C1 segment of cervical spinal cord (tissue), 14 donors: ENCODE measurements at places on chromosomes 1 and 21.

DNA sequence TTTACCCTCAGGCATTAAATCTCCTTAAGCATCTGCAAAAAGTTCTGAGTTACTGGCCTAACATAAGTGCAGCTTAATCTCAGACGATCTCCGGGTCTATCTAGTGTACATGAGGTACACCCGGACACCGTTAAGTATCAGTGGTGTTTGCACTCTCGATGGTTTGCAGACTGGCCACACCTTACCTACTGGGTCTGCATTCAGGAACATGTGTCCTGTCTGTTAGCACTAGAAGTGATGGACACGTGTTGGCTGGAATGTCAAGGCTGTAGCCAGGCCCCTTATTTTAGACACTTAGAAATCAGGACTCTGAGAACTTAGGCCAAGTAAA is 783 bp upstream of the AGL start:
- no peak for DNase-seq

DNA sequence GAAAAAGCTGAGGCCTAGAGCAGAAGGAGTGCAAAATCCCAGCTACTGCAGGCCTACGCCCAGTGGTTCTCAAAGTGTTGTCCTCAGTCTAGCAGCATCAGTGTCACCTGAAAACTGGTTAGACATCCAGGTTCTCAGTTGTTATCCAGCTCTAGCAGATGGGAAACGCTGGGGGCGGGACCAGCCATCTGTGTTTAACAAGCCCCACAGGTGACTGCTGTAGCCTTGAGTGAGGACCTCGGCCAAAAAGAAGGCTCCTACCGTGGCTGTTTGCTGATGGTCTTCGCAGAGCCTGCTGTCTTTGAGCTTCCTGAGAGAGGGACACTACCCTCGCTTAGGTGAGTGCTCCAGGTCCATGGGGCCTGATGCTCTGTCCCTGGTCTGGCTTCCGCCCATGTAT is 69.7 kb downstream of the LRRN2 start:
- no peak for DNase-seq

DNA sequence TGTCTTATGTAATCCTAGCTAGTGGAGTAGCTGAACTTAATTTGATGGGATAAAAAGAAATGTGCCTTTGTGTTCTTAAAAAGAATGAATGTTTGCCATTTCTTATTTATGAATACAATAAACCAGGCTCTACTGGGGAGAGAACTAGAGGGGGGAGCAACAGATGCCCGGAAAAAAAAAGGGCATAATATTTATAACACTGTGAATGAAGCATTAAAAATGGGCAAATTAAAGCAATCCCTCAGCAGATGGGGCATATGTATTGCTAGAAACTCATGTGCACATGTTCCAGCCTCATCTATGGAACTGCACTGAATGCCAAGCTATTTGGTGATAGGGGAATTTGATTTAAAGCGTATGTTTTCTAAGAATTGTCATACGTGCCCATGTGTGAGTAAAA is 42.3 kb upstream of the KCNJ6 start:
- DNase-seq = no peak

GRCh38 chr1:82108843-82109242 is 308.1 kb downstream of the ADGRL2 start:
- DNase-seq = no peak

GRCh38 chr1:178532392-178532791 is 19.5 kb downstream of the TEX35 start:
- peak; percentile 77 for DNase-seq

DNA sequence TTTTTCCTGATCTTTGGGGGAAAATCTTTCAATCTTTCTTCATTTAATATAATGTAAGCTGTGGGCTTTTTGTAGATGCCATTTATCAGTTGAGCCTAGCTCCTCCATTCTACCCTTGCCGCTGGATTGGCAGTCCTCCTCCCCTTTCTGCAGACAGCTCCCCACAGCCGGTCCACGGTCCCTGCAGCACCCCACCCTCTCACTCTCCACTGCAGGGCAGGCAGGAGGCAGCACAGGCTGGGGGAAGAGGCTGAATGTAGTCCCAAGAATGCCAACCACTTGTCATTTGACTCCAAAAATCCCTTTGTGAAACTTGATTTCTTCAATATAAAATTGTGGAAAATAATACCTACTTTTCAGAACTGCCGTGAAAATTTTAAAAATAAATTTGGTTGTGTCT is 96.7 kb downstream of the SYT2 start:
- DNase-seq = no peak

DNA sequence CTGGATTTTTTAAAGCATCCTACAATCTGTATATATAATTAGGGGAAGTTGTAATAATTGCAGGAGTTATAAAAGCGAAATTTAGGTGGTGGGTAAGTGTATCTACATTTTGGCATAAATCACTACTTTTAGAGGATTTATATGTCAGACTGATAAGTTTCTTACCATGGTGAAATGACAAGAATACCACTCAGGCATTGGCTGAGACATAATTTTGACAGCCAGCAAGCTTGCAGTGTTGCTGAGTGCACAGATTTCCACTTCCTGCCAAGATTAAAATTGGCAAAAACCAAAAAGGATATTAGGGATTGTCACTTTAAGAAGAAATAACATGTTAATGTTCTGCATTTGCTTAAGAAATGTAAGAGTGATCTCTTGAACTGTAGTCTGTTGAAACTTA is 28.2 kb downstream of the NFIA start:
- no peak for DNase-seq

- DNase-seq = no peak
These were observed 79.2 kb upstream of the CDC42BPA start for GRCh38 chr1:227397354-227397978.

DNA sequence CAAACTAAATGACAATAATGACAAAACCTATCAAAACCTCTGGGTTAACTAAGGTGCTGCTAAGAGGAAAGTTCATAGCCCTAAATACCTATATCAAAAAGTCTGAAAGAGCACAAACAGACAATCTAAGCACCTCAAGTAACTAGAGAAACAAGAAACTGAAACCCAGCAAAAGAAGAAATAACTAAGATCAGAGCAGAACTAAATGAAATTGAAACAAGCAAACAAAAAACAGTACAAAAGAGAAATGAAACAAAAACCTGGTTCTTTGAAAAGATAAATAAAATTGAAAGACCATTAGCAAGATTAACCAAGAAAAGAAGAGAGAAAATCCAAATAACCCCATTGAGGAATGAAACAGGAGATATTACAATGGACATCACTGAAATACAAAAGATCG is 44.8 kb upstream of the KIAA0040 start:
- no peak for DNase-seq

DNA sequence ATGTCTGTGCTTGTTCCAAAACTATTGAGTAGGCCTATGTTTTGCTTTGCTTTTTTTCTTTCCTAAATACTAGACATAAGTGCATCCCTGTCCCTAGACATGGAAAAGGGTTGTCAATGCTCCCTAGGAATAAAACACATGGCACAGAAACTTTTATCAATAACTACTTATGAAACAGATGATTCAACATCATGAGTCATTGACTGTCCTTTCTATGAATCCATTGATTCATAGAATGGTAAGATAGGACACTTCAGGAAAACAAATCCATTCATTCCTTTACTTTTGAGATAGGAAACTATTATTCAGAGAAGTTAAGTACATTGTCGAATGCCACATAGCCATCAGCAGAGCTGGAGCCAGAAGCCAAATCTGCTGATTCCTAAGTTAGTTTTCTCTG is 147.5 kb downstream of the TSEN15 start:
- DNase-seq = no peak

DNA sequence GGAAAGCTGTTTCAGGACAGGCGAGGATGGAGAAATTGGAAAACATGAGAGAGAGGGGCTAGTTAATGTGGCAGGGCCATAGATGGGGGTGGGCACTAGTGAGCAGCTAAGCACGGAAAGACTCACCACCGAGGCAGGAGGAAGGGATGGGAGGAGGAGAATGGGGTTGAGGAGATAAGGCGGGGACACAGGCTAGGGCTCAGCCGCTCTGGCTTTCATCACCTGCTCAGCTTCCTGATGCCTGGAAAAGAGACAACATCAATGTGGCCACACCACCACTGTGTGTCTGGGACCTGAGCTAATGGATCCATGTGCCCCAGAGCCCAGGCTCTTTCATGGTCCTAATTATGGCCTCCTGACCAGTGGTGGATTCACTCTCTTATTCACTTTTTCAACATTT is 27.6 kb downstream of the PMVK start:
- DNase-seq = no peak

GRCh38 chr1:159936273-159936904 is 9.0 kb downstream of the IGSF9 start:
- DNase-seq = peak; percentile 16

- peak; percentile 42 for DNase-seq
These were observed 16.6 kb downstream of the SAMD11 start for GRCh38 chr1:940107-941014.

- DNase-seq = no peak
These were observed 81.1 kb downstream of the OLFM3 start for GRCh38 chr1:101915597-101915996.

GRCh38 chr1:1616045-1616790 is 918 bp downstream of the MIB2 start:
- no peak for DNase-seq

GRCh38 chr1:41383094-41383852 is 22.0 kb downstream of the FOXO6 start:
- no peak for DNase-seq

GRCh38 chr1:62539028-62539447 is 58.3 kb upstream of the ANGPTL3 start:
- DNase-seq = no peak

DNA sequence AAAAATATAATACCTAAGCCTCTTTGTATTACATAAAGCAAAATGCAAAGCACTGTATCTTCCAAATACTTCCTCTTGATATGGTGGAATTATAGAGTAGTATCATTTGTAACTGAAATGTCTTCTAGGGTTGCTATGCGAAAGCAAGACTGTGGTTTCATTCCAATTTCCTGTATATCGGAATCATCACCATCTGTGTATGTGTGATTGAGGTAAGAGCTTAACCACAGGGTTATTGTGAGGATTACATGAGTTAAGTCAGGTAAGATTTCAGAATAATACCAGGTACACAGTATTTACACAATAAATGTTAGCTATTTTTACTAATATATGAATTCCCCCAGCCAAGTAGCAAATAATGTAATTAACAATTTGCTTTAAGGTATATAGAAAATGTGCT is 24.7 kb downstream of the CD53 start:
- no peak for DNase-seq

DNA sequence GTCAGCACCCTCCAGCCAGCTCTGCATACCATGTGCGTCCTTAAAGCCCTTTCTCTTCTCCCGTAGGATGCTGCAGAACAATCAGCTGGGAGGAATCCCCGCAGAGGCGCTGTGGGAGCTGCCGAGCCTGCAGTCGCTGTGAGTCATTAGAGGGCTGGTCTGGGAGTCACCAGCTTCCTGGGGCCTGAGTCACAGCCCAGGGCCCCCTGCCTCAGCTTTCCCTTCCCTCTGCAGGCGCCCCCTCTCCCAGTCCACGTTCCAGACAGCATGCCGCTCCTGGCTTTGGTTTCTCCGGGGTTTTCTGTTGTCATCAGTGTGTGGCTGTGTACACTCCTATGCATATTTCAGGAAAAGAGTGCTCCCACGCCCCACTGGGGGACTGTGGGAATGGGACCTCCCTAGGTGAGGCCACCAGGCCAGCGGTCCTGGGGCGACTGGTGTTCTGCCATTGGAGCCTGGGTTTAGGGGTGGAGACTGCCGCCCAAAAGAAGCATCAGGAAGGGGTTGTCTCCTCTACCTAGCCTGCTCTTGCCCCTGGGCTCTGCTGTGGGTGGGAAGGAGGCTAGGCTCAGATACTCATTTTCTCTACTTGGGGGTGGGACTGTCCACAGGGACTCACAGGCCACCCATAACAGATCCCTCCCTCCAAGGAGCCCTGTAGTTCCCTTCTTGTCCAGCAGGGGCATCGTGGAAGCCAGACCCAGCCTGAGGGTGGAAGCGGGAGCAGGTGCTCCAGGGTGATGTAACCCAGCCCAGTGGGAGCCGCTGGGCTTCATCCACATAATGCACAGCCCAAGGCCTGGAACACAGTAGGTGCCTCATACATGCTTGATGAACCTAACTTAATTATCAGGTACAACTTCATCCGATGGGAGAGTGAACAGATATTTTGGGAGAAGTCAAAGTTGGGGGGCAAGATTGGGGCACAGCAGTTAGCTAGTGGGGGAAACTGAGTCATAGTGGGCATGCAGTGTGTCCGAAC is 42.5 kb downstream of the LGR6 start:
- no peak for DNase-seq

DNA sequence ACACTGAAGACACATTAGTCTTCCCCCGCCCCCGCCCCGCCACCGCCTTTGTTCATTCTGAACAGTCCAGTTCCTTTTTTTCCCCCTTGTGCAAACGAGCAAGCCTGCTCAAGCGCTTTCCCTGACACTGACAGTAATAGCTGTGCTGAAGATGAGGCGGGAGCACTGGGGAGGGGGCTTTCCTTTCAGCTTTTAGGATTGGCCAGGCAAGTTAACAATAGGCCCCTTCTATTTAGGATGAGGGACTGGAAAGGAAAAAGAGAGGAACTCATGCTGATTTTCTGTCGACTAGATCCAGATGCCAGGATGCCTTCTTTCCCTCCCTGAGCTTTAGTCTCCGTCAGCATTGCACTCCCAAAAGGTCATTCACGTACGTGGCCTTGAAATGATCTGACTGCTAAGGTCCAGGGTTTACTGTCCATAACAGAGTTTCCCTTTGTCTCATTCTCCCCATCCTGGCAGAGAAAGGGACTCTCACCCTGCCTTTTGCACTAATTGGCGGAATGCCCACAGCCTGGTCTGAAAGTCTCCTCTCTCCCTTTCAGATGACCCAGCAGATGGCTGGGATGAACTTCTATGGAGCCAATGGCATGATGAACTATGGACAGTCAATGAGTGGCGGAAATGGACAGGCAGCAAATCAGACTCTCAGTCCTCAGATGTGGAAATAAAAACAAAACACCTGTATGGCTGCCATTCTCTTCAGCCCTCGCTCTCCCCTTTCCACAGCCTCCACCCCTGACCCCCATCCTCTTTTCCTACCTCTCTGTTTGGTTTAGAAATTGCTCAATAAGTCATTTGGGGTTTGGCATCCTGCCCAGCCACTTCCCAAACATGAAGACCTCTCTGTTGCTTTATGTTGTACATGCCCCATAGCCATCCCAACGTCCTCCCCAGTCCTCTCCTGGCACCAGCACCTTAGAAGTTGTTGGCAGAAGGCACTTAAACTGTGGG is 28.6 kb upstream of the ZFP69B start:
- peak; percentile 45 for DNase-seq

DNA sequence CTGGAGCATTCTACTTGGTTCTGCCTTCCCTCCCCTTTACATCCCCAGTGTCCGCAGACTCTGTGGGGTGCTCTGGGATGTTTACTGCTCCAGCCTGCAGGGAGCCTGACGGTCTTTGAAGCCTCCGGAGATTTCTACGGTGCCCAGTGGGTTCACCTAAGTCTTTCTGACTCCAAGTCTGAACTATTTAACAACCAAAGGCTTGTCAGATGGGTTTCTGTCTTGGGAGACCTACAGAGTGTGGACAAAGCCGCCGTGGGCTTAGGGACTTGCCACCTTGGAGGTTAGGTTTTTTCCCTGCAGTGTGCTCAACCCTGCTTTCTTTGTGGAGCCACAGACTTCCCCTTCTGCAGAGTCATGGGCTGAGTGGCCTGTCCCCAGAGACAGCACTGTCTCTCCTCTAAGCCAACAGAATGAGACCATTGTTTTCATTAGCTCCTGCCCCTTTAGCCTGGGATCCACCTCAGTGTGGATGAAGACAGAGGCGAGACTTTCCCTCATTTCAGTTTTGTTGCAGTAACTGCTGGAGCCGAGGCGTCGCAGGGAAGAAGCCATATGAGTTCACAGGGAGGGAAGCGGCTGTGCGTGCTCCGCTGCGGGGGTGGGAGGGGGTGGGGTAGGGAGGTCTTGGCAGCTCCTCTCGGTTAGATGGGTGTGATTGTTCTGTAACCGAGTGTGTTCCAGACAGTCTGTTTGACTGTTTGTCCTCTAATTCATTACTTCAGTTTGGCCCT is 120.7 kb downstream of the CNIH3 start:
- DNase-seq = no peak
